Right atrium auricular region (tissue), 2 donors: ENCODE measurements at places on chromosomes 3 and 15. TPM values are rescaled to one million over a fixed set of nuclear protein-coding genes. Genes with fewer than 3 reads are reported as not detected.

The CYP1A1 gene
- 1.0 TPM for total RNA-seq

The CAND2 gene
- total RNA-seq, result 77.4 TPM

The RASL12 gene
- total RNA-seq, result 83.3 TPM

The ZSCAN2 gene
- total RNA-seq, result 4.9 TPM

The CHCHD6 gene
- 8.4 TPM for total RNA-seq

The CCDC13 gene
- total RNA-seq, result not detected

The LSMEM2 gene
- 10.6 TPM for total RNA-seq

The GOLGA8M gene
- not detected for total RNA-seq

The RLBP1 gene
- total RNA-seq, result not detected

The CACNA1D gene
- 2.7 TPM for total RNA-seq

The BSN gene
- total RNA-seq, result 0.41 TPM

The B3GALNT1 gene
- total RNA-seq, result 70.2 TPM

The CCDC54 gene
- total RNA-seq, result not detected

The IGF1R gene
- 64.1 TPM for total RNA-seq

The KIF7 gene
- 7.6 TPM for total RNA-seq

The INSYN1 gene
- 68.5 TPM for total RNA-seq

The GOLGA8R gene
- total RNA-seq, result 2.6 TPM

The TTLL13 gene
- not detected for total RNA-seq

The CASR gene
- total RNA-seq, result not detected

The SAMMSON gene
- not detected for total RNA-seq

The GPR87 gene
- not detected for total RNA-seq

The GOLGA8G gene
- total RNA-seq, result not detected

The SCAANT1 gene
- not detected for total RNA-seq

The SCN11A gene
- 0.08 TPM for total RNA-seq

The MYO9A gene
- 24.1 TPM for total RNA-seq
